ENCODE measurements at places on chromosomes 16 and 17. TPM values are rescaled to one million over a fixed set of nuclear protein-coding genes. Genes with fewer than 3 reads are reported as not detected.

GRCh38 chr17:69269131-69269998, 40.7 kb upstream of the ABCA10 start:
- peak; percentile 59 for DNase-seq
- peaks cover 20% of the 10 kb centered on the region for H3K4me1 ChIP-seq
- H3K27me3 ChIP-seq, result no peaks in the 10 kb centered on the region
- peak overlapping the region; percentile 41 for H3K27ac ChIP-seq

- H3K27me3 ChIP-seq, result no peaks in the 10 kb centered on the region
- no peaks in the 10 kb centered on the region for H3K36me3 ChIP-seq
- H3K4me1 ChIP-seq, result no peaks in the 10 kb centered on the region
These were observed 21.5 kb upstream of the ICAM2 start for GRCh38 chr17:64041912-64042311.

- H3K36me3 ChIP-seq, result no peaks in the 10 kb centered on the region
- H3K27me3 ChIP-seq, result peaks cover 3% of the 10 kb centered on the region
- no peak for DNase-seq
- no peaks in the 10 kb centered on the region for H3K4me1 ChIP-seq
- no peak overlapping the region for H3K4me3 ChIP-seq
These were observed 36.9 kb downstream of the SLC47A1 start for GRCh38 chr17:19570544-19571062.

DNA sequence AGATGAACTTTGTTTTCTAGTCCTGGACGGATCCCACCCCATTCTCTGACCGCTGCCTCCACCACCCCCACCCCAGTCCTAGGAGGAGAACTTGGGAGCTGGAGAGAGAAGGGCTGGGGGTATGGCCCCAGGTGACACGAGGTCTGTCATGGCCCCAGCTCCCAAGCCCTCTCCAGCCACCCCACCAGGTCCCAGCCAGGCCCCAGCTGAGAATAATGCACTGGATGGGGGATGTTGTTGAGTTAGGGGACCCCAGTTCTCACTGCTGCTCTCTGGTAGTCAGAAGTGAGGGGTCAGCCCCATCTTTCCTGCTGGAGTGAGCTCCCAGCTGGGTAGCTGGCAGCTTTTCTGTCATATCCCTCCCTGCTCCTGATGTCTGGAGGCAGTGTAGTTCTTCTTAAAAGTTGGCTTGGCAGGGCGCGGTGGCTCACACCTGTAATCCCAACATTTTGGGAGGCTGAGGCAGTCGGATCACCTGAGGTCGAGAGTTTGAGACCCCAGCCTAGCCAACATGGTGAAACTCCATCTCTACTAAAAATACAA, 4.6 kb upstream of the COL1A1 start:
- peak; percentile 11 for DNase-seq
- peak overlapping the region; percentile 100 for H3K27ac ChIP-seq
- peaks cover 85% of the 10 kb centered on the region for H3K4me1 ChIP-seq
- peak overlapping the region; percentile 58 for H3K4me3 ChIP-seq

RBFOX1 gene
- total RNA-seq, result not detected

DNA sequence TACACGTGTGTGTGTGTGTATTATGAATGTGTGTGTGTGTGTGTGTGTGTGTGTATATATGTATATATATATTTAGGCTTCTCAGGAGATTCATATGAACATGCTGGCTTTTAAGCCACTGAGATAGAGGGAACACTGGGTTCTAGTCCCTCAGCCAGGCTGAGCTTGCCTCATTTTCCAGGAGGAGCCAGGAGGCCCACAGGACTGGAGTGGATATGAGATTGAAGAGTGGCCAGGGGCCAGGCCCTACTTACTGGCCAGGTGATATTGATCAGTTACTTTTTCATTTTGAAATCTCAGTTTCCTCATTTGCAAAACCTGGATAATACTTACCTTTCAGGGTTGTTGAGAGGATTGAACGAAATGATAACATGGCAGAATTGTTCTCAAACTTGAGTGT, 5.8 kb downstream of the PCTP start:
- H3K27ac ChIP-seq, result no peak overlapping the region
- DNase-seq, result no peak

SPOP gene
- total RNA-seq, result 40.5 TPM

- DNase-seq, result peak; percentile 30
- peak overlapping the region; percentile 80 for H3K27ac ChIP-seq
- H3K4me1 ChIP-seq, result peaks cover 88% of the 10 kb centered on the region
- no peak overlapping the region for H3K4me3 ChIP-seq
These were observed 22.3 kb downstream of the SAP30BP start for GRCh38 chr17:75689441-75689873.

- H3K27ac ChIP-seq, result no peak overlapping the region
- H3K27me3 ChIP-seq, result peaks cover 4% of the 10 kb centered on the region
- H3K4me3 ChIP-seq, result peak overlapping the region; percentile 67
- peak; percentile 73 for DNase-seq
- peaks cover 8% of the 10 kb centered on the region for H3K4me1 ChIP-seq
These were observed 868 bp downstream of the KCNJ12 start for GRCh38 chr17:21376759-21377690.

- H3K36me3 ChIP-seq, result peaks cover 72% of the 10 kb centered on the region
- DNase-seq, result peak; percentile 14
- H3K4me3 ChIP-seq, result no peak overlapping the region
- no peaks in the 10 kb centered on the region for H3K4me1 ChIP-seq
These were observed 28.5 kb upstream of the TRAP1 start for GRCh38 chr16:3745751-3746355.

PRSS8 gene
- not detected for total RNA-seq

GRCh38 chr17:8494506-8495111, 58.9 kb downstream of the NDEL1 start:
- DNase-seq, result no peak
- H3K4me3 ChIP-seq, result no peak overlapping the region
- H3K4me1 ChIP-seq, result peaks cover 6% of the 10 kb centered on the region

MXRA7 gene
- 625 TPM for total RNA-seq

ARHGDIG gene
- total RNA-seq, result not detected

MVP gene
- total RNA-seq, result 296 TPM

GRCh38 chr16:85461814-85462713, 151.1 kb upstream of the GSE1 start:
- H3K4me1 ChIP-seq, result peaks cover 33% of the 10 kb centered on the region
- H3K27ac ChIP-seq, result 0 out of 2 replicates have a peak overlapping the region, but pooled peaks have one; percentile 3
- H3K4me3 ChIP-seq, result peak overlapping the region; percentile 53

GPRC5C gene
- total RNA-seq, result 0.25 TPM

- peak overlapping the region; percentile 71 for H3K27ac ChIP-seq
- no peaks in the 10 kb centered on the region for H3K27me3 ChIP-seq
- H3K4me3 ChIP-seq, result no peak overlapping the region
- DNase-seq, result peak; percentile 100
These were observed 20.1 kb upstream of the KRT19 start for GRCh38 chr17:41547921-41548843.

DNA sequence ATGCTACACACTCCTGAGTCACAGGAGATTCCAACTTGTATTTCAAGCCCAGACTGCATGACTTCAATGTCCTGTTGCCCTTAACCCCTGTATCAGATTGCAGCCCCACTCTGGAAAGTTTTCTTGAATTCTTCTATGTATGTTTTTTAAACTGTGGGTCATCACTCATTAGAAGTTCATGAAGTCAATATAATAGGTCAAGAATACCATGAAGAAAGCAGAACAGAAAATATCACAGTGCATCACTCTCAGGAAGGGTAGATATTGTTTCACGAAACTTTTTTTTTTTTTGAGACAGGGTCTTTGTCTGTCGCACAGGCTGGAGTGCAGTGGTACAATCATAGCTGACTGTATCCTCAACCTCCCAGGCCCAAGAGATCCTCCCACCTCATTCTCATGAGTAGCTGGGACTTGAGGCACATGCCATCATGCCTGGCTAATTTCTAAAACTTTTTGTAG, 20.5 kb downstream of the PRKCB start:
- no peak overlapping the region for H3K27ac ChIP-seq
- H3K27me3 ChIP-seq, result no peaks in the 10 kb centered on the region
- H3K4me3 ChIP-seq, result no peak overlapping the region
- no peaks in the 10 kb centered on the region for H3K4me1 ChIP-seq

SLC16A6 gene
- total RNA-seq, result 0.32 TPM

KRT14 gene
- not detected for total RNA-seq

GRCh38 chr17:73639322-73639721, 4.9 kb downstream of the SDK2 start:
- peak; percentile 43 for DNase-seq
- H3K4me1 ChIP-seq, result no peaks in the 10 kb centered on the region
- peaks cover 26% of the 10 kb centered on the region for H3K27me3 ChIP-seq
- H3K4me3 ChIP-seq, result no peak overlapping the region

DNA sequence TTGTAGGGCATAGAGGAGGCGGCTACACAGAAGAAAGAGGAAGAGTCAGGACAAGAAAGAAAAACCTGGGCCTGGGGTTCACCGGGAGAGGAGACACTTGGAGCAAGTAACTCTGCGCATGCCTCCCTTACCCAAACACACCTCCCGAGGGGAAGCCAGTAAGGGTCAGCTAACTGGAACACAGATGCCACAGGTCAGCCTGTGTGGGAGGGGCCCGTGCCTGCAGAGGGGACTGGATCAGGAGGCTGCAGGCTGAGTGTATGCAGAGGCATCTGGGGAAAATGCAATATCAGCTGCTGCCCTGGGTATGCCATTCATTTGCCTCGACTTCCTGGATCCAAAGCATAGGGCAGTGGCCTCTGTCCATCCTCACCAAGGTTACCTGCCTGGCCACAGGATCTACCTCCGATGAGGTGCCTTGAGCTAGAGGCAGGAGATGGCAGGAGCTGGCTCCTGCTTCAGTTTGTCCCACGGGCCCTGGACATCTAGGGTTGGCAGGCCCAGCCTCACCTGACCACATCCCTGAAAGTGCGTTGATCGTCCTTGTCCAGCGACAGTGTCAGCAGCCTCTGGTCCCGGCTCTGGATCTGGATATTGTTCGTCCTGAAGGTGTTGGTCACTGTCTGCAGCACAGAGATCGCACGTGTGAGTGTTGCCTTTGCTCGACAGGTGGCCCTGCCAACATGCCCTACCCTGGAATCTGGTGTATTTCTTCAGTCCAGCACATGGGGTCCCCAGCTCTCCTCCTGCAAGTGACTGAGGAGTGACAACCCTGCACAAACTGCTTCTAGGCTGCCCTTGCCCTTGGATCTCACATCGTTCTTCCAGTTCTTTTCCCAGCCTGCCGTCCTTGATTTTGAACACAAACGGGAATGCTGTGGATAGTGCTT, 4.6 kb upstream of the MFSD6L start:
- H3K27me3 ChIP-seq, result no peaks in the 10 kb centered on the region
- no peak for DNase-seq
- H3K36me3 ChIP-seq, result no peaks in the 10 kb centered on the region
- H3K4me3 ChIP-seq, result no peak overlapping the region
- H3K27ac ChIP-seq, result no peak overlapping the region
- no peaks in the 10 kb centered on the region for H3K4me1 ChIP-seq

- H3K36me3 ChIP-seq, result no peaks in the 10 kb centered on the region
- H3K27ac ChIP-seq, result no peak overlapping the region
- H3K27me3 ChIP-seq, result no peaks in the 10 kb centered on the region
- DNase-seq, result no peak
- no peaks in the 10 kb centered on the region for H3K4me1 ChIP-seq
- no peak overlapping the region for H3K4me3 ChIP-seq
These were observed 9.4 kb upstream of the MAP2K6 start for GRCh38 chr17:69405096-69405495.

DNA sequence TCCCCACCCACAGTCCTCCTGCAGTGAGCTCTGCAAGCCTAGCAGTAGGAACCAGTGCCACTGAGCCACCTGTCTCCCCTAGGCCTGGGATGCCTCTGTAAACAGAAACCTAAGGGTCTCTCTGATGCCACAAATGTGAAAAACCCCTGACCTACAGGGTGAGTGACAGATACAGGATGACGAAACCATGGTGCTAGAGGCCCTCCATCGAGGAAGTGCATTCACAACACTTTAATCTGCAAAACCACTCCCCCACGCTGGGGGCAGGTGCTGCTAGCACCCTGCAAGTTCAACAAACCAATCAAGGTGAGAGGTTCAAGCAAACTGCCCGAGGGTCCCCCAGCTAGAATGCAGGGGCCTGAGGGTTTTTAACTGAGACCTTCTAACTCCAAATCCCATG, 59.5 kb downstream of the CDYL2 start:
- DNase-seq, result no peak
- no peak overlapping the region for H3K4me3 ChIP-seq
- H3K36me3 ChIP-seq, result no peaks in the 10 kb centered on the region
- H3K27ac ChIP-seq, result no peak overlapping the region
- H3K4me1 ChIP-seq, result no peaks in the 10 kb centered on the region

DNA sequence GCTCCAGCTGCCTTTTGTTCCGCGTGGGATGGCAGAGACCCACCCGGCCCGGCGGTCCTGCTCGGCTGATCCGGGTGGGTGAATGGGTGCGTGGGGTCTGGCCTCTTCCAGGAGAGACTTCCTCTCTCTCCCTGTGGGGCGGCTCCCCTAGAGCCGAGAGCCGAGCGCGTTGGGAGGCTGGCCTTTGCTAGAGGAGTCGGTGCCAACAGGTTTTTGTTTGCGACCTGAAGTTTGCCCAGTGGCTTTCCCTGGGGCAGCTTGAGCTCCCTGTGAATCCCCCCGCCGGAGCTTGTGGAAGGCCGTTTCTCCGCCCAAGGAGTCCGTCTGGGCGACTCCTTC, 970 bp downstream of the EPN2 start:
- no peaks in the 10 kb centered on the region for H3K27me3 ChIP-seq
- peak; percentile 65 for DNase-seq
- no peaks in the 10 kb centered on the region for H3K36me3 ChIP-seq
- peak overlapping the region; percentile 91 for H3K4me3 ChIP-seq

DNA sequence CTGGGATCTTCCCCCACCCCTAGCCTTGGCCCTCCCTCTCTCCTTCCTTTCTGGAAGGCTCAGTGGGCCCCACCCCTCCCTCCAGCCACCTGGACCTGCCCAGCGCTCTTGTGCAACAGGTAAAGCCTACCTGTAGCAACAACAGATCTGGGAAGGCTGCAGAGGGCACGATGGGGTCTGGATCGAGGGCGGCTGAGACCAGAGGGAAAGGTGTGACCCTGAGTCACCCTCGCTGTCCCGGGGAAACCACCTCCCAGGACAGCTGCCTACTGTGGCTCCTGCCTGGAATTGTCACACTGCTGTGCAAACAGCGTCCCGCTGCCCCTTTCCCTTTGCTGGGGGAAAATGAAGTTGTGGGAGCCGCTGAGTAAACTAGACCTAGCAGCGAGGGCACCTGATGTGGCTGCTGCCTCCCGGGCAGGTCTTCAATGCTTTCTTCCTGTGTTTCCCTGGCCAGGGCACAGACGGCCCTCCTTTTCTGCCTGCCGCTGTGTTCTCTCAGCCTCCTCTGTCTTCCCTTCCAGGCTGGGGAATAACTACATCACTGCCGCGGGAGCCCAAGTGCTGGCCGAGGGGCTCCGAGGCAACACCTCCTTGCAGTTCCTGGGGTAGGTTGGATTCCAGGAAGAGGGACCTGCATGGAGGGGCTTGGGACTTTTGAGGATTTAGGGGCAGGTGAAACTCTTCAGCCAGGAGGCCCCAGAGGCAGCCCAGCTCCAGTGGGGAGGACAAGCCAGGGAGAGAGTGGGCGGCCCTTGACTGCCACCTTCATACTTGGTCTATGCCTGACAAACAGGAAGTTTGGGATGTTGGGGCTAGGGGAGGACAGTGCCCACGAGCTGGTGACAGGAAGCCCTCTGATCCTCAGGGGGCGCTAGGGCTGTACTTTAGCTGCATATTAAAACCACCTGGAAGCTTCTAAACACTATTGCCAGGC, 22.2 kb upstream of the CYLD start:
- no peak overlapping the region for H3K27ac ChIP-seq
- no peaks in the 10 kb centered on the region for H3K4me1 ChIP-seq
- no peaks in the 10 kb centered on the region for H3K27me3 ChIP-seq
- no peak for DNase-seq
- no peaks in the 10 kb centered on the region for H3K36me3 ChIP-seq

- H3K27me3 ChIP-seq, result peaks cover 10% of the 10 kb centered on the region
- no peaks in the 10 kb centered on the region for H3K36me3 ChIP-seq
- no peak overlapping the region for H3K4me3 ChIP-seq
- no peak for DNase-seq
These were observed 21.9 kb upstream of the BEAN1 start for GRCh38 chr16:66405057-66405783.

TMEM235 gene
- total RNA-seq, result not detected
